Fibroblast of the aortic adventitia (primary cell): ENCODE measurements at places on chromosomes 3 and 15. TPM values are rescaled to one million over a fixed set of nuclear protein-coding genes. Genes with fewer than 3 reads are reported as not detected.

DNA sequence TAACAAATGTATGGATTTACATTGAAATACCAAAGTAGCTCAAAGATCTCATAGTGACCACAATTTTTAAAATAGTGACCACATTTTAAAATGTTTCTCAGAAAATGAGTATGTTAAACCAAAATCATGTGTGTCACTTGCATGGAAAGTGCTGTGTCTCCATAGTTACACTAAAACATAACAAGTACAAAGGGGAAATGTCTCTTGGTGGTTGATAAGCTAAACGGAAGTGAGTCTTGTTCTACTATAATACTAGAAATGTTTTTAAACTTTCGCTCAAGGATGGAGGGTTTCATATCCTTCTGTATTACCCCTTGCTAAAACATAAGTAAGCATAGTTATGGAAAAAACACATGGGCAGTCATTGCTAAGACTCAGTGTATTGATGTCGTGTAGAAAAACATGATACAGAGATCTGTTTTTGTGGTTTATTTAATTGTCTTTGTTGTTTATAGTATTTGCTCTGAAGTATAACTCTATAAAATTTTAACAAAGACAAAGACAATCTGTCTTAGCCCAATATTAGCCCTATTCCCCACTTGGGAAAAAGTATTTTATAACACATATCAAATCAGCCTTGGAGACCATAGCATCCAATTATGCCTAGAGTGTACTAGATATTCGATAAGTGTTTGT lies 27.0 kb upstream of the DENND4A start:
- DNase-seq, result no peak

Gene ARNT2
- 9.4 and 12.7 TPM in 2 replicates for total RNA-seq

DNA sequence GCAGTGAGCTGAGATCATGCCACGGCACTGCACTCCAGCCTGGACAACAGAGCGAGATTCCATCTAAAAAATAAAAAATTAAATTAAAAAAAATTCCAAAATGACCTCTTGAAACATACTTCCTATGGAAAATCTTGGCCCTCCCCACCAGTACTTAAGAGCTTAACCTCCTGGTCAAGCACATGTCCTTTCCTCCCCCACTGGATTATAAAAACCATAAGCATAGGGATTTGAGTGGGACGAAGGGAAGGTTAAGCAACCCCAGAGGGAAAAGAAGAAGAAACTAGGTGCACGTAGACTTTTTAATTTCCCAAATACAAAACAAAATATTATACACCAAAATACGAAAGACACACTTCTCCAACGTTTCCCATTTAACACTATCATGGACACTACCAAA lies 25.3 kb downstream of the SLC4A7 start:
- DNase-seq, result no peak

DNA sequence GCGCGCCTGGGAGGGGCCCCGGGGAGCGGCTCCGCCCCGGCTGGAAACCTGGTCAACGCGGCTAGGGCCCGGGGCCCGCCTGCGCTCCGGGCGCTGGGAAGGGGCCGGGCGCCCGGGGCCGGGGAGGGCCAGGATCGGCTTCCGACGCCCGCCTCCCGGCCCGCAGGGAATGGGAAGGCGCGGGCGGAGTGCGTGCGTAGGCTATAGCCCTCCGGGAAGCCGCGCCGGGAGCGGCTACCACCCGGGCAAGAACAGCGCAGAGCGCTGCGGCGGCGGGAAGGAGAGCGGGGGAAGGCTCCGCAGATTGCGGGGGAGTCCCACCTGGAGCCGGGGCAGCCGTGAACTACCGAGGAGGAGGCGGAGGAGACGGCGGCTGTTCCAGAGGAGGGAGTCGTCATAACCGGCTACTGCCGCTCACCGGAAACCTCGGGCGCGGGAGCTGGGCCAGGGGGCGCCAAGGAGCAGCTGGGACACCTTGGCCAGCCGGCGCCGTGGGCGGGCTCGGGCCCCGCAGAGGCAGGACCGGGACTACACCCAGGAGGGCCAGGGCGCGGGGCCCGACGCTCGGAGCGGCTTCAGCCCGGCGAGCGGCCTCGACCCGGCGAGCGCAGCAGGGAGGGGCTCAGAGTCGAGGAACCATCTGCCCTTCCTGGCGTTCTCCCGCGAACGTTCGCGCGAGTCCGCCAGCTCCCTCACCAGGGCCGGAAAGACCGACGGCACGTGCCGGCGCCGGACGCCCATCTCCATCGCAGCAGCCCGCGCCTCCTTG lies at the start of gene EOGT:
TSS of gene EOGT (minus strand) at position 432 of the 769 bp plus-strand sequence. CDS start 3,838 bp downstream, outside the sequence.
- DNase-seq, result peak; percentile 78

Gene RLBP1
- total RNA-seq, result not detected in 2 replicates

Gene LDHAL6B
- not detected in 2 replicates for total RNA-seq

GRCh38 chr15:100254285-100254684 lies 87.5 kb downstream of the ADAMTS17 start:
- DNase-seq, result no peak
